ENCODE measurements at places on chromosomes 5 and 9.
A peak's percentile ranks its signal among the peaks of the same experiment; 100 is the strongest.

DNA sequence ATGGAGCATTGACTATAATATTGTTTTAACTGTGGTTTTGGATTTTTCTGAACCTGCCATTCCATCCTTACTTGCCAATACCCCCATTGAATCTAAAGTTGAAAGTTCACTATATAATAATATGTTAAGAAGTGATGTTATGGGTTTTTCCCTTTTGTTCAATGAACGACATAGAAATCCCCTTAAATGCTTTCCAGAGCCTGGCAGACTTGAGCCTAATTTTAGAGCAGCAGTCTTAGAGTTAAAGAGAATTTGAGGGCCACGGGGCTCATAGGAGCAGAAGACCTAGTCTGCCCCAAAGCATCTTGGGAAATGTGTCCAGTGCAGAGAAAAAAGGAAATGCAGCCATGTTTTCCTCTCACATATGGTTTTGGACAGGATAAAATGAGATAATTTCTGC, 146.1 kb upstream of the SLC44A1 start:
- DNase-seq = no peak

- no peak for DNase-seq
These were observed 40.3 kb downstream of the UBE2D2 start for GRCh38 chr5:139601429-139601828.

GRCh38 chr5:105922574-105922973, 1748.2 kb downstream of the EFNA5 start:
- no peak for DNase-seq

- DNase-seq = no peak
These were observed 114.4 kb upstream of the DMRTA1 start for GRCh38 chr9:22332202-22332601.

DNA sequence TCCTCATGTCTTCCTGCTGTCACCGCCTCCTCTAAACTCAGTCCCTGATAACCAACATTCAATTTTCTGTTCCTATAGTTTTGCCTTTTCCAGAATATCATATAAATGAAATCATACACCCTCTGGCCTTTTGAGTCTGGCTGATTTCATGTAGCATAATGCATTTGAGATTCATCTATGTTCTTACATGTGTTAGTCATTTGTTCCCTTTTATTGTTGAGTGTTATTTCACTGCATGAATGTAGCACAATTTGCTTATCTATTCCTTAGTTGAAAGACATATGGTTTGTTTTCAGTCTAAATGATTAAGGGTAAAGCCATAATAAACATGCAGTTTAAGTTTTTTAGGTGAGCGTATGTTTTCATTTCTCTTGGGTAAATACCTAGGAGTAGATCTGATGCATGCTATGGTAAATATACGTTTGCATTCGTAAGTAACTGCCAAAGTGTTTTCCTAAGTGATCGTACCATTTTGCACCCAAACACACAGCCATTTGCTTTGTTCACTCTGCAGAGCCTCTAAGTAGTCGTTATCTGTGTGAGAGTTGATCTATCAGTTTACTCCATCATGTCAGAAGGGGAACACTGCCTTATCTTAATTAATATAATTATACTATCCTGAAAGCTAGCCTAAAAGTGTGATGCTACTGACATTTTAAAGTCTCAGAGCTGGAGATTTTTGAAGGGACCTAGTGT, 460.8 kb downstream of the DMAC1 start:
- DNase-seq = no peak

DNA sequence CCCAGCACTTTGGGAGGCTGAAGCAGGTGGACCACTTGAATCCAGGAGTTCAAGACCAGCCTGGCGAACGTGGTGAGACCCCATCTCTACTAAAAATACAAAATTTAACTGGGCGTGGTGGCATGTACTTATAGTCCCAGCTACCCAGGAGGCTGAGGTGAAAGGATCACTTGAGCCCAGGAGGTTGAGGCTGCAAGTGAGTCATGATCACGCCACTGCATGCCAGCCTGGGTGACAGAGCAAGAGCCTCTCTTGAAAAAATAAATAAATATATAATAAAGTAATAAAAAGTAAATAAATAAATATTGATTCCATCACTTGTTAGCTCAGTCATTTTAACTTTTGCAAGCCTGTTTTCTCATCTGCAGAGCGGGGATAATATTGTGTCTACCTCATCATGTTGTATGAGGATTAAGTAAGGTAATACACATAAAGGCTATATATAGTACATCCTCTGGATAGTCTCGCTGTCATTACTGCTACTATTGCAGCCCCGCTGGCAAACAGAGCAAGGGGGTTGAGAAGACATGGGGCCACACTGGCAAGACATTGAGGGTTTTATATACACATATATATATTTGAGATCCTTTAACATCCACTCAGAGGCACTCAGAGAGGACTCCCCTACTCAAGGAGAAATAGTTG, 210.9 kb downstream of the C9orf152 start:
- DNase-seq = no peak

- DNase-seq = peak; percentile 63
These were observed 17.6 kb upstream of the LCP2 start for GRCh38 chr5:170315154-170315553.
